ENCODE measurements at places on chromosomes 6 and 20.

- no peak for DNase-seq
These were observed 17.4 kb downstream of the POPDC3 start for GRCh38 chr6:105162377-105162776.

DNA sequence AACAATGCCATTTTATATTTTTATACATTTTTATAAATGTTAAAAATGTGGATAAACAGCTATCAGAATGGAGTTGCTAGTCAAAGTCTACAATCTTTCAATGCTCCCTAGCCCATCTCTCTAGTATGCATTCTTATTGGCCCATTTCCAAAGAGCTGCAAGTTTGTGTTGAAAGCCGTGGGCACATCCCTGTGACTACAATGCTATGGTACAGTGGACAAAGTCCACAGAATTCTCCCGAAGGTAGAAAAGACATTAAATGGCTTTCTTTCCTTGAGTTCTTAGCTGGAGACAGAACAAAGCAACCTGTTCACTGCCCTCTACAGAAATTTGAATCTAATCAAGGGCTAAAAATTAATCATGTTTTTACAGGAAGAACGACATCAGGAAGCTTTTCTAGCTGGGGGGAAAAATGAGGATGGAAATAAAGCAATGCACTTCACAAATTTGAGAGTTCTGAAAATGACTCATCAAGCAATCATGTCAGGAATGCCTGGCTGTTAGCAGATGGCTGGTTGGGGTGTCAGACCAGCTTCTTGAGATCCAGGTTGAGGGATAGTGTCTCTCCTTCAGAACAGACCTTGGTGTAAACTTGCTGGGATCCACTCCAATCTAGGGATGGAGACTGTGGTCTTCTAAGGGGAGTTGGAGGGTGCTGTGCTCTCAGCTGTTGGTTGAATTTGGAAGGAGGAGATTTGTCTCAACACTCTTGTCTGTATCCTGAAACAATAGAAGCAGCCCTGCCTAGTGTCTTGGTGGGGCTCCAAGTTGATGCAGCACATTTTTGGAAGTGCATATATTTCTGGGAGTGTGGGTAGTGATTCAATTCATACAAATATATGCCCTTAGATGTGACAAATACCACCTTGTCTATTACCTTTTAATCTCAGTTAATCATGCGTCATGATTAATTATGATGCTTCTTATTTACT, 143.4 kb upstream of the PHACTR1 start:
- DNase-seq: no peak

- DNase-seq: no peak
These were observed 58.2 kb upstream of the NKX2-2 start for GRCh38 chr20:21571841-21572690.

DNA sequence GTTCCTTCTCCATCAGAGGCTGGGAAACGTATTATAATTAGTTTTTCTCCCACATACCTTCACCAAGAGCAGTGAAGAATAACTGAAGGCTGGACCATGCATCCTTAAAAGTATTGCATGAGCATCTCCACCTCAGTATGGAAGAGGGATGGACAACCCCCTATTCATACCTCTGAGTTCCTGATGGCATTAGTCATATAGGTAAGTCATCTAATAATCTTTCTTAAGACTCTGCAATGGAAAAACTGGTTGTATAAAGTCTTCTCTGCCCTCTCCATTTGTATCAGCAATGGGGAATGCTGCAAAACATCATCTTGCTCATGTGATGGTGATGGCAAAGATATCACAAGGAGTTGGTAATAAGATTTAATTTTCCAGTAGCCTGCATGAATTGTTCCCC, 24.5 kb downstream of the PGM3 start:
- no peak for DNase-seq

DNA sequence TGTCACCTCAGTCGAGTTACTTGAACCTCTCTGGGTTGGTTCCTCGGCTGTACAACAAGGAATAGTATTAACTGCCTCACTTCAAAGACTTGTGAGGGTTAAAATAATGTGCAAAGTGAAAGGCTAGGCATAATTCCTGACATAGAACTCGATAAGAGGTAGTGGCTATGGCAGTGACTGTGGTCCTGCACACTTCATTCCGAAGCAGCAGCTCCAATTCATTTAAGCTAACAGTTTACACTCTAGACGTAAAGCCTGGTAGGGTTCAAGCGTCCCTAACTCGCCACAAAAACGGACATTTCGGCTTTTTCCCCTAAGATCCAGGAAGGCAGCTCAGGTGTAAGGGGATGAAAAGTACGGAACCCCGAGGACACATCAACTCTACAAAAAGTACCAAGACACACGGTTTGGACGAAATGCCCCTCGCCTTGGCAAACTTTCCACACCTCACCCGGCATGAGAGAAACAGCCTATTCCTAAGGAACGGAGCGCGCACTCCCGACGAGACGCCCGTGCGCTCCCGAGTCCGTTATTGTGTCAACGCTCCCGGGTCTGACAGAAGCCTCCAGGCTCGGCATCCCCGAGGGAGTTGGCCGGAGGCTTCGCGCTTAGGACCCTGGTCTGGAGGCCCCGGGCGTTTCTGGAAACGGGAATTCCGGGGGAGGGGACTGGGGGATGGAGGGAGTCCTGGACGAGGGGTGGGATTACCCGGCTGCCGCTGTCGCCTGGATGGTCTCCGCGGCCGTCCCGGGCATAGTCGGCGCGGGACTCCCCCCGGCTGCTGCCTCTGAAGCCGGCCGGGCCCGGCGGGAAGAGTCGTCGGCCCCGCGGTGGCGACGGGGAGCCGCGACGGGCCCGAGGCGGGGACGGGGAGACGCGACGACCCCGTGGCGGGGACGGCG, 937 bp downstream of the ZNF318 start:
- peak; percentile 15 for DNase-seq

DNA sequence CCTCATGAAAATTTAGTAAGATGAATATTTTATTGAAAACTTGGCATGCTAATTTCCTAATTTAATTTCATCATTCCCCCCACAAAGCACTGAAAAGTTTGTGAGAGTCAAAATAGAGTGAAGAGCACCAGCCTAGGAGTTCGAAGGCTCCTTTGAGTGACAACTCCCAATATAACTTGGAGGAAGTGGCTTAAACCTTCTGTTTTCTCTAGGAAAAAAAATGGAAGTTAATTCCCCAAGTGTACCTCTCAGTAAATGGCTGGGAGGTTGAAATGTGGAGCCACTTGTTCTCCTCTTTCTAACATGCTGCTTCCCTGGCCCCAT, 107.3 kb downstream of the MAP3K7 start:
- no peak for DNase-seq

GRCh38 chr20:7665376-7665775, 274.9 kb downstream of the HAO1 start:
- no peak for DNase-seq

- DNase-seq: no peak
These were observed 33.0 kb downstream of the GMPR start for GRCh38 chr6:16271428-16271827.

- no peak for DNase-seq
These were observed 675 bp upstream of the TRERF1 start for GRCh38 chr6:42452171-42453030.

- DNase-seq: no peak
These were observed 890.0 kb upstream of the CITED2 start for GRCh38 chr6:140264431-140264830.

- DNase-seq: no peak
These were observed 63.3 kb downstream of the PSMB1 start for GRCh38 chr6:170489836-170490235.

DNA sequence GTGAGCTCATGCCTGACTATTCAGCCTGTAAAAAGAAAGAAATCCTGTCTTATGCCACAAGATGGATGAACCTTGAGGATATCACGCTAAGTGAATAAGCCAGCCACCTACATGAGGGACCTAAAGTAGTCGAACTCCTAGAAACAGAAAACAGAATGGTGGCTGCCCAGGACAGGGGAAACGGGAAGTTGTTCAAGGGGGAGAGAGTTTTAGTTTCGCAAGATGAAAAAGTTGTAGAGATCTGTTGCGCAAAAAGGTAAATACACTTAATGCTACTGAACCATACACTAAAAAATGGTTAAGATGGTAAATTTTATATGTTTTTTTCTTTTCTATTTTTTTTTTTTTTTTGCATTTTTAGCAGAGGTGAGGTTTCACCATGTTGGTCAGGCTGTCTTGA, 74.1 kb upstream of the RALY start:
- no peak for DNase-seq

- no peak for DNase-seq
These were observed 5.8 kb downstream of the MCCD1 start for GRCh38 chr6:31534521-31535040.

DNA sequence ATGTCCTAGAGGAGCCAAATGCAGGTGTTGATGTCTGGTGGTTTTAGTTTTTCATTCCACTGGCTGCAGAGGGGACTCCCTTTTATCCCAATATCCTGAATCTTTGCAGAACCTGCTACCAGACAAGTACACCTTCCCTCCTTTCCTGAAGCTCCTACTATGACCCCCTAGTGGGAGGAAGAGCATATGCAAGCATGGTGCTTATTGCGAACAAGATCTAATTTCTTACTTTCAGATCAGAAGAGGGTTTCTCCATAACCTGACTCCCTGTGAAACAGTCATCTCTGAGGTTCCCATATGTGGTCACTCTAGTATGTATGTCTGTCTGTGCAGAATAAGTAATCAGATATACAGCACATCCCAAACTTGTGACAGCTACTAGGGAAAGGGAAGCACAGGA, 277.2 kb downstream of the ARHGAP18 start:
- DNase-seq: no peak

GRCh38 chr20:61620174-61620573, 368.1 kb downstream of the CDH4 start:
- DNase-seq: no peak

GRCh38 chr20:60254901-60255411, 296.7 kb downstream of the CDH26 start:
- no peak for DNase-seq

- DNase-seq: no peak
These were observed 275.5 kb downstream of the PTPRK start for GRCh38 chr6:128244751-128245405.

DNA sequence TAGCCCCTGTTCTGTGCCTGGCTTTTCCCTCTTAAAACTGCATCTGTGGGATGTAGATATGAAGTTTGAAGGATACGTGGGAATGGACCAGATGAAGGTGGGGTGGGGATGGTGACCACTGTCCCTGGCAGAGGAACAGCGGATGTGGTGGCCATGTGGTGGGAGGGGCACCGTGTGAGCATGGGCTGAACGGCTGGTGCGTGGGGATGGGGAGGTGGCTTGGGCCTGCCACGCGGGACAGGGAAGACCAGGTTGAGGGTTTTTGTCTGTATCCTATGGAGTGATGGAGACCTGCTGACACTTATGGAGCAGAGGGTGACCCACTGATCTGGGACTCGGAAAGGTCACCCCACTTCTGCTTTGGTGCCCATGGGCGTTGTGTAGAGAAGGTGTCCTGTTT, 19.2 kb downstream of the PHACTR3 start:
- DNase-seq: no peak

DNA sequence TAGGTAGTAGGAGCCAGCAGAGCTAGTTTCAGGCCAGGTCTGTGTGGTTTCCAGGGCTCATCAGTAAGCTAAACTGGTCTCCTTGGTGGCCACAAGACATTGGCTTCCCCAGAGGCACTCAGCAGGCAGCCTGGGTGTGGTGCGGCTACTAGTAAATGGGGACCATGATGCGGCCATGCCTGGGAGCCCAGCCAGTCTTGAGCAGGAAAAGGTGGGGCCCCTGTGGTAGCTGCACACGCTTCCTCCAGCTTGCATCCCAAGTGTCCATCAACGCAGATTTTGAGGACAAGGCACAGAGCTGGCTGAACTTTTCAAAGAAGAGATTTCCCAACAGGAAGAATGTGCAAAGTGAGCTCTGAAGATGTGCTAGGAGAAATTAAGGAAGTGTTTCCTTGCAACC, 107.4 kb upstream of the NAA20 start:
- DNase-seq: no peak

DNA sequence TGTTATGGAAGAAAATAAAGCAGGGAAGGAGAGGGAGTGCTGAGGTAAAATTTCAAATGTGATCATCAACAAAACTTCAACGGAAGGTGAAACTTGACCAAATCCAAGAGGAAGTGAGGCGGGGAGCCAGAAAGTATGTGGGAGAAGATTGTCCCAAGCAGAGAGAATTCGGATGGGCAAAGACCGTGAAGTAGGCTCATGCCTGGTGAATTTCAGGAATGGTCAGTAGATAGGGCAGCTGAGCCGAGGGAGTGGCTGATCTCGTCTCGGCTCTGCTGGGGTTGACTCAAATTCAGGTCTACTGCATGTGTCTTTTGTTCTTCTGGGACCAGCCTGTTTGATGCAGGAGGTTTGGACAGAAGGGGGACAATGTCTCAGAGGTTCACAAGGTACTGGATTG, 7.0 kb upstream of the CSNK2A1 start:
- DNase-seq: no peak

GRCh38 chr6:134308800-134309199, 9.1 kb downstream of the SGK1 start:
- no peak for DNase-seq

DNA sequence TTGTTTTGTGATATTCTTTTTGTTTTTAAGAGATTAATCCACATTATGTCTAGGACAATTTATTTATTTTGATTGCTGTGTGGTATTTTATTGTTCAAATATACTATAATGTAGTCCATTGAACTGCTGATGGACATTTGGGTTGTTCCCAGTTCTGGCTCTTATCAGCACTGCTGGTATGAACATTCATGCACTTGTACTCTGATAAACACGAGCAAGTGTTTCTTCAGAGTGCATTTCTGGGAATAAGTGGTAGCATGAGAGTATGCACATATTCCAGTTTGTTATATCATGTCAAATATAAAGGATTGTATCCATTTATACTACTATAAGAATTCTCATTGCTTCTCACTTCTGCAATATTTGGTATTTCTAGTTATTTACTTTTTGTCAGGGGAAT, 7.1 kb downstream of the CALHM6 start:
- DNase-seq: no peak

- no peak for DNase-seq
These were observed 7.6 kb downstream of the FAM217A start for GRCh38 chr6:4071330-4071729.

DNA sequence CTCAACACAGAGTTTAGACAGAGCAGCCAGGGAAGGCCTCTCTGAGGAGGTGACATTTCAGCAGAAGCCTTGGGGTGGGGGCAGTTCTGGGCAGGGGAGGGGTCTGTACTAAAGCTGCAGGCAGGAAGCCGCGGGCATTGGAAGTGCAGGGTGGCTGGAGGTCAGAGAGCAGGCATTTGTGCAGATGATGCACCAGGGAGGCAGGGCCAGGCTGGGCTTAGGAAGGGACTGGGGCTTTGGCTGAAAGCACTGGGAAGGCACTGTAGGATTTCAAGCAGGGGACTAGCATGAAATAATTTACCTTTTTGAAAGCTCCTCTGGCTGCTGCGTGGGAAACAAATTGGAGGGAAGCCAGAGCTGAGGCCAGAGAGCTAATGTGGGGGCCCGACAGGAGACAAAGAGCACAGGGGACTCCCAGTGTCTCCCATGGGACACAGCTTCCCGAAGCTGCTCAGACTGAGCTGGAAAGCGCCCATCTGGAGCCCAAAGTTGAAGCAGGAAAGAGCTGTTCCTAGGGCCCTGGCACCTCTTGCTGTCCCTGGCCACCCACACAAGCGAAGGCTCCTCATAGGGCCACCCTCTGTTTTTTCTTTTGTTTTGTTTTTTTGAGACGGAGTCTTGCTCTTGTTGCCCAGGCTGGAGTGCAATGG, 19.3 kb downstream of the ADA start:
- no peak for DNase-seq
